Suppressor macrophage treated with lipopolysaccharide for 4 hours (primary cell): ENCODE measurements at places on chromosomes 3 and 15.

- DNase-seq: peak; percentile 67
Measured at GRCh38 chr15:100940767-100941379, 21.7 kb downstream of the LRRK1 start.

DNA sequence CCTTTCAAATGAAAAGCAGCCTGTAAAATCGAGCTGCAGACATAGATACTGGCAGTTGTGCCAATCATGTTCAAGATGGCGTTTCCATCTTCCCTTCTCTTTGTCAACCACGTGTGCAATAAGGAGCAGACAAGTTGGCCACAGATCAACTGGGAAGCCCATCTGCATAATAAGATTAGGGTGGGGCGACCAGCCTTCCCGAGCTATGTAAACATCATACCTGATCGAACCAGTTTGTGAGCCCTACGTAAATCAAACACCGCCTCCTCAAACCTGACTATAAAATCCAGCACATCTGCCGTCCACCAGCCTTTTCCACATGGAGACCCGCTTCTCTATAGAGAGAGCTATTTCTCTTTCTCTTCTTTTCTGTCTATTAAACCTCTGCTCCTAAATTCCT is 37.2 kb downstream of the TRIM42 start:
- no peak for DNase-seq

- DNase-seq: no peak
Measured at GRCh38 chr3:187720337-187720670, 17.9 kb upstream of the RTP2 start.

- DNase-seq: peak; percentile 3
Measured at GRCh38 chr3:181210275-181210674, 220.7 kb upstream of the DNAJC19 start.

DNA sequence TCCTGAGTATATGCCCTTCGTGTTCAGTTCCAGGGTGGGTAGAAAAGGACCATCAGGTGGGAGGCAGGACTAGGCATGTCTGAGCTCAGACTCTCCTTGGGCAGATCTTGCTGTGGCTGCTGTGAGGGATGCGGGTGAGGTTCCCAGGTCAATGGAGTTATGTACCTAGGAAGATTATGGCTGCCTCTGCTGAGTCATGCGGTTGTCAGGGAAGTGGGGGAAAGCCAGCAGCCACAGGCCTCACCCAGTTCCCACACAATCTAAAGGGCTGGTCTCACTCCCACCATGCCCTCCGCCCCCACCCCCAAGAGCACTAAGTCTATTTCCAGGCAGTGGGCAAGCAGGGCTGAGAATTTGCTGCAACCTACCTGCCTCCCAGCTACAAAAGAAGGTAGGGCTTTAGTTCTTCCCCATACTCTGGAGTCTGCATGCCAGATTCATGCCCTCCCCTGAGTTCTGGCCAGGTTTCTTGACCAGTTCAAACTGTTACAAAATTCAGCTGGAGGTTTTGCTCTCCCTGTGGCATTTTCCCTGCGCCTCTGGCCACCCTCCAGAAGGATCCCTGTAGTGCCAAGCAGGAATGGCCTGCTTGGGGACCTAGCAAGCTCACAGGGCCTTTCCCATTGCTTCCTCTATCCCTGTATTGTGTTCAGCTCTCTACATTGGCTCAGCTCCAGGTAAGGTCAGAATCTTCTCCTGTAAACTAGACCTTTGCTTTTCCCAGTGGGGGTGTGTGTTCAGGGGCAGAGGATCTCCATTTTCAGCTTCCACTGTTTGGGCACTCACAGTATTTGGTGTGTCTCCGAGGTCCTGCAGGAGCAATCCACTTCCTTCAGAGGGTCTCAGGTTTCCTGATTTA is 12.7 kb upstream of the TMCO5A start:
- no peak for DNase-seq

DNA sequence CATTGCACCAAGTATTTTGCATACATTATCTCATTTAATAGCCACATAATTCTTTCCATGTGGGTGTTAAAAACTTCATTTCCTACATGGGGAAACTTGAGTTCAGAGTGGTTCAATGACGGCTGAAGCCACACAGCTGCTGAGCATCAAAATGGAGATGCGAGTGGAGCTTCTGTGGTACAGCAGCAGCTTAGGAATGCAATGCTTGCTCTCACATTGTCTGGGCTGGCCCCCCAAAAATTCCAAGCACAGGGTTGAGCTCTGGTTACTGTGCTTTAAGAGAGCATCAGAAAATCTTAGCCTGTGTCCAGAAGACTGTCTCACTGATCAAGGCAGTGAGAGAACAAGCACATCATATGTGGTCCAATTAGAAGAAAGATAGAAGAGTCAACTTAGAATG is 57.4 kb upstream of the GADL1 start:
- DNase-seq: no peak

DNA sequence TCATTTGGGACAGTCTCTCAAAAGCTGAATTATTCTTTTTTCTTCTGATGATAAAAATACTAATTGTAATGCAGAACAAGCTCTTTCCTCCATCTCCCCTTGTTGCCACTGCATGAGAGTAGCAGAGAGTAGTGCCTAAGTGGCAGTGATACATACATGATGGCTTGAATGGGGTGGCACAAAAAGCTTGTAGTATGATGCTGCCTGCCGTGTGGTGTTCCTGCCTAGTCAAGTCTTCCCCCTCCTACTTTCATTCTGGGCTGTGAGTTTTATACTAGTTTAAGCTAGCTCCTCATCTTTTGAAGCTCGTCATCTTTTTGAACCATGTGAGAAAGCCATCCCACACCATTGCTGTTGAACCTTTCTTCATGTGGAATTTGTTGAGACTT is 230.5 kb downstream of the NFKBIZ start:
- no peak for DNase-seq
